ENCODE measurements at places on chromosomes 6 and 20.

- DNase-seq = no peak
These were observed 15.4 kb downstream of the METTL24 start for GRCh38 chr6:110342759-110343158.

GRCh38 chr6:22102671-22103070 lies 194.2 kb downstream of the PRL start:
- DNase-seq = no peak

- DNase-seq = no peak
These were observed 139.6 kb upstream of the NOX3 start for GRCh38 chr6:155595284-155595683.

DNA sequence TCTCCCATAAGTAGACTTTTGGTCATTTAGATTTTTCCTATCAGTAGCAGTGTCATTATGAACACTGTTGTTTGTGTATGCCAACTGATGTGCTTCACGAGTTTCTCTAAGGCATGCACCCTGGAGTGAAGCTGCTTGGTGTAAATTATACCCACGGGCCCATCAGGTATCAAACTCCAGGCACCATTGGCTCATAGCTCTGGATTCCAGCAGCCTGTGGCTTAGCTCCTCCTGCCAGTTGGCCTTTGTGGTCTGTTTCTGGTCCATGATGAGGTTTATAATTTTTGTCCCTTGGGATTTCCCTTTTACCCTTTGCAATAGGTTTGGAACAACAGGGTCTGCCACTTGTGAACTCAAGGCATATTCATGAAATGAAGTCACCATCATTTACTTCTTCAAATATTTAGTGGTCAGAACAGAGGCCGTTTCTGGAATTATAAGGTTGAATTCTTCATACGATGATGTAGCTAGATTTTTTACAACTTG lies 350.5 kb downstream of the PRL start:
- DNase-seq = no peak

DNA sequence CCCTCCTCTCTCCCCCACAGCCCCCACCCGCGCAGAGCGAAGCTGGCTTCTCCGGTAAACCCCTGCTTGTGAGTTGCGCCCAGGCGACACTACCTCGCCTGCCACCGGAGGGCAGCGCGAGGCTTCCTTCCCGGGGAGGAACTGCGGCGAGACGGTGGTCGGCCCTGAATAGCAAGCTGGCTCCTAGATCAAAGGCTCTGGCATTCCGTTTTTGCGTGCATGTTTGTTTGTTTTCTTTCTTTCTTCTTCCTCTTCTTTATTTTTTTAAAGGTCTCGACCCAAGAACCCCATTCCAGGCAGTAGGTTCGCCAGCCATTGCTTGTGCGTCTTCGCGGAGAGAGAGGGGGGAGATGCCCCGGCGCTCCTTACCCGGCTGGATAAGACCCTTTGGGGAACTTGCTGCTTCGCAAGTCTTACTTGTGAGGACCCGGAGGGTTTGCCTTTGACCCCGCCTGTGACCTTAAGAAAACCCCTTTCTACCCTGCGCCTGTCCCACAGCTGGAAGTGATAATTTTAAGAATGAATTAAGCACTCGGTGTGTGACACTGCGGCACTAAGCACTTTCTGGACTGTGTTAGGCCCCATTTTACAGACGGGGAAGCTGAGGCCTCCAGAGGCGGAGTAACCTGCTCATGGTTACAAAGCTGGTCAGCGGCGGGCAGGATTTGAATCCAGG lies 92.7 kb upstream of the SIRPA start:
- peak; percentile 82 for DNase-seq

DNA sequence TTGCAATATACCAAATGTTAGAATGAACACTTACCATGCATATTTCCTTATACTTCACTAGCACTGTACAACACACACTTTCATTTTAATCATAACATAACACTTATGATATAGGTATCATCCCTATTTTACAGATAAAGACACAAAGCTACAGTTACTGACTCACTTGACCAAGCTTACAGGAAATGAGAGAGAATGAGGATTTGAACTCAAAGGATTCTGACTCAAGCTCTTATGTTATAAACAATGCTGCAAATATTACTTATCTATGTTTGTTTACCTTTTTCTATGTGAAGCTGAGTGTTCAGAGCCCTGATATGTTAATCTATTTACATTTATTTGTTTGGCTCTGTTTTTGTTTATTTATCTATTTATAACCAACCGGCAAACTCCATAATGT lies 245.4 kb downstream of the PTPRK start:
- no peak for DNase-seq

- DNase-seq = no peak
These were observed at the start of gene PSORS1C1 for GRCh38 chr6:31114541-31114878. Gene PSORS1C1, plus strand, starts transcription at chr6:31114800. Its CDS starts 14,833 bp downstream, at chr6:31129633.

DNA sequence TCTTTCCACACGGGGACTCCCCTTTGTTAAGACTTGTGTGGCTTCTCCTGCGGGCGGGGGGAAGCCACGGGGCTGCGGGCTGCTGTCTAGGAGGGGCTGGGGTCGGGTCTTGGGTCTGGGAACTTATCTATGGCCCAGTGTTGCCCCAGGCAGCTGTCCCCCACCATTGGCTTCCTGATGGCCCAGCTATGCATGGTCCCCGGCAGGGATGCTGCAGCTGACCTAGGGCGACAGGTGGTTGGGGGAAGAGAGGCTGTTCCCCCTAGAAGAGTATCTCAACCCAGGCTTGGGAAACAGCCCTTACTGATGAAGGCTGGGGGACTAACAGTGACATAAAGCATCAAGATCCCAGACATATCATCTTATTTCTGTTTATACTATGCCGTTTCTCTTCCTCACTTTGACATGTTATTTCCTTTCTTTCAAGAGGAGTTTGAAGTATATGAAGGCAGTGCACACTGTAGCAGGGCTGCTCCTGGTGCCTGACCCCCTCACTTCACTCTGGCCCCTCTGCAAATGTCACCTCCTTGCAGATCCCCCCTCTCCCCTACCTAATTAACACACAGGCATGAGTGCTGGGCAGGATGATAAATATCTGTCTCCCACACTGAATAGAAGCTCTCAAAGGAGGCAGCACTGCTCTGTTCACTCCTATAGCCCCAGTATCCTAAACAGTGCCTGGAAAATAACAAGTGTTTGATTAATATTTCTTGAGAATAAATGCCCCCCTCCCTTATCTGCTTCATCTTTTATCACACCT lies 87.0 kb downstream of the HIVEP2 start:
- no peak for DNase-seq

DNA sequence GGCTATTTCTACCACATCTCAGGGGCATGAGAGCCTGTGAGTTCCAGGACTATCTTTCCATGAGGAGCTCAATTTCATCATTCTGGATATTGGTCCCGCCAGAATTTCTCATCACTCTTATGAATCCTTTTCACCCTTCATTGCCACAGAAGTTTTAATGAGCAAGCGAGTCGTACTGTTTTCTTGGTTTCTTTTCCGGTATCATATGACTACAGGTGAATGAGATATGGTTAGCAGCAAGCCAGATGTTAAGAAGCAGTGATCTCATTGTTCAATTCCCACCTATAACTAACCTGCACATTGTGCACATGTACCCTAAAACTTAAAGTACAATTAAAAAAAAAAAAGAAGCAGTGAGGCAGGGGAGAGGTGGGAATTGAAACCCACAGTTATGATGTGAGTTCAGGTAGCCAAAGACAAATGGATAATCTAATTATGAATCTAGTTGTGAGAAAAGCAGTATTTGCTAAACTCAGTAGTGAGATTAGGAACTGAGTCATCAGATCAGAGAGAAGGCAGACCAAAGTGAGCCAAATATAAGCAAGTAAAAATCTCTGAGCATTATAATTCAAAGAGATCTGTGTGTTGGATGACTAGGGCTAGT lies 78.0 kb upstream of the ELOVL5 start:
- no peak for DNase-seq
